Amygdala (tissue), 56 donors: ENCODE measurements at places on chromosomes 6 and 20.

- DNase-seq, result no peak
These were observed 411.7 kb downstream of the C6orf118 start for GRCh38 chr6:164897523-164898235.

DNA sequence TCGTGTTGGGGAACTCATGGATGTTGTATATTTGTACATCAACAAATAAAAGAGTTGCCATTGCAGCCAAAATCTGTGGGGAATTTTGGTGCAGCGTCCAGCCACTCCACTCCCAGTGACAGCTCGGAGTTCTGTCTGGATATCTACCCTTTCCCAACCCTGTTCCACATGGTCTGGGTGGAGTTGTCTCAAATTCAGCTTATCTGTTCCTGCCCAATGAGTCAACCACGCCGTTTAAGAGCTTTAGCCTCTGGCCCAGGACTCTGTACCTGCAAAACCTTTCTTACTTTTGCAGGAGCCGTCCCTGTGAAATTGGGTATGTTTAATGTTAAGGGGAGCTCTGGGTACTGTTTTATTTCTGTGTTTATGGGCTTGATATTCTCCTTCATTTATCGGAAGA lies 33.9 kb upstream of the OVOL2 start:
- no peak for DNase-seq

GRCh38 chr6:135002229-135002844 lies 52.3 kb downstream of the HBS1L start:
- DNase-seq, result no peak

DNA sequence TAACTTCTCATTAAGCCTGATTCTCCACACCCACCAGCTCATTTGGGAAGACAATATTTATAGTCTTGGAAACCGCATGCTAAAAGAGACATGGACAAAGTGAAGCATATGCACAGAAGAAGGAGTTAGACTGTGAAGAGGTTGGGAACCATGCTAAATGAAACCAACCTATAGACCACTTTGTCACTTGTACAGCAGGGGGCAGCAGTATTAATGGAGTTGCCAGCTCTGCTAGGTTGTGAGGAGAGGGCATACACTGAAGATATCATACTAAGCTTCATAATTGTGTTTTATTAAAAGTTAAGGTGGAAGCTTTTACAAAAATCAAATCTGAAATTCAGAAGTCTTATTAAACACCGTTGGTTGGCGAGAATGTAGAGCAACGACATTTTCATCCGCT lies 38.3 kb upstream of the HMGCLL1 start:
- DNase-seq, result no peak

GRCh38 chr20:21681922-21682318 lies 23.5 kb upstream of the PAX1 start:
- DNase-seq, result no peak

- DNase-seq, result peak; percentile 4
These were observed 107.8 kb downstream of the ZFP64 start for GRCh38 chr20:52083627-52084232.

- DNase-seq, result no peak
These were observed 144.5 kb upstream of the FLRT3 start for GRCh38 chr20:14481863-14482262.

DNA sequence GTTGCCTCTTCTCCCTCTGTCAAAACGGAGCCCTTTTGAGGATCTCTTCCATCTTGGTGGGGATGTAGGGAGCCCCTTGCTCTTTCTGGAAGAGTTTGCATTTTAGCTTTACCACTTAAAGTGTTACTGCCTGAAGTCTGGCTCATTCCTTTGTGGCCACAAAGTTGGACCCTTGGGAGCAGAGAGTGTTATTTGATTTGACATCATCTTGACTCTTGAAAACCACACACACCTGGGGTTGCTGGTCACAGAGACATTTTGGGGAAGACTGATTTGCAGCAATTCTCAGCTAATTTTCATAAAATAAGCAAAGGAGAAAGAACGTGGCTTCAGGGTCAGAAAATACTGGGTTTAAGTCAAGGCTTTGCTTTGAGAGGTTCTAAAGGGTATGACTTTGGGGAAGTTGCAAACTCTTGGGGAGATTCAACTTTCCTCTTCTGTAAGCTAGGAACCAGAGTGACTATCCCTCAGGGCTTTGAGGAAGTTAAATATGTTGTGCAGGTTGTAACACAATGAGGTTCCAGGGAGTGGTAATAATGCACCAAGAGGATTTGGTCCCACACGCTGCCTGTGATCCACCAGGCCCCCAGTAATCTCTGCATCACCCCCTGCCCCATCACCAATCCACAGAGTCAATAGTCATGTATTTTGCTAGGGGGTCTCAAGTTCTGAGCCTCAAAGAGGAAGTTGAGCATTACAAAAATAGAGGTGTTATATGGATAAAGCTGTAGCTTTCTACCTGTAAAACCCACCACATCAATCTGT lies 141.6 kb upstream of the SLC24A3 start:
- no peak for DNase-seq

DNA sequence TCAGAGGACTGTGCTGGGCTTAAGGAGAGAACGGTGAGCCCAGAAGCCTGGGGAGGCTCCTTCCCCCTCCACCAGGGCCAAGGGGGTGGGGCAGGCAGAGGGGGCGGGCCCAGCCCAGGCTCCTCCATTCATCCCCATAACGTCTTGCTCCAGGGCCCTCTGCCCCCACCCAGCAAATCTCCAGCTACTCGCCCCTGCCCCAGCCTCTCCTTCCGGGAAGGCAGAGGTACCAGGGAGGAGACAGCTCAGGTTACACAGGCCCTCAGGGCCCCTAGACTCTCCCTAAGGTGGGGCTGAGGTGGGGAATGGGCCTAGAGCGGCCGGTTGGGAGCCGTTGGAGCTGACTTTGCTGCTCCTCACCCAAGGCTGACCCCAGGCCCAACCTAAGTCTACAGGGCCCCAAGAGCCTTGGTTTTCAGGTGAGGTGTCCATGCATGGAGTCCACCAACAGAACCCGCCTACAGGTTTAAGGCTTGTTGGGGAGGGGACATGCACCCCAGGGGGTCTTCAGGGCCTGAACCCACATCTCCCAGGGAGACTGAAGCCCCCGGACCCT lies 1.2 kb downstream of the LAMA5 start:
- no peak for DNase-seq

DNA sequence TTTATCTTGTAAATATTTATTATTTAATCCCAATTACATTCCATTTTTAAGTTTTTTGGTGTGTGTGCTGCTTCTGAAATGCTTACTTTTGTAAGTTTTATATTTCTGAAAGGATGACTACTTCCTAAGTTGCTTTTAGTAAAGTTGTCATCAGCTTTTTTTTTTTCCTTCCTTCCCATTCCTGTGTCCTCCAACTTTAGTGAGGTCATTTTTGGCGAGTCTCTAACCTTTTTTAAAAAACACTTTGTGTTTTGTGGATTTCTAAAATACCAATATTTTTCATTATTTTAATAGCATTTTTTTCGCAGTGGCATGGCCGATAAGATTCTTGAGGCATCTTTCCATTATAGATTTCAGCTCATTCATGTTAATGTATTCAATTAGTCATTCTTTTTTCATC lies 30.9 kb downstream of the FIG4 start:
- DNase-seq, result no peak

- DNase-seq, result no peak
These were observed 366.6 kb downstream of the RNGTT start for GRCh38 chr6:88596801-88597200.

GRCh38 chr20:13809373-13809772 lies 24.5 kb downstream of the NDUFAF5 start:
- no peak for DNase-seq

GRCh38 chr20:46970937-46971630 lies 76.4 kb downstream of the EYA2 start:
- DNase-seq, result peak; percentile 6

GRCh38 chr20:38805958-38806854 lies 709 bp downstream of the PPP1R16B start:
- DNase-seq, result peak; percentile 49

DNA sequence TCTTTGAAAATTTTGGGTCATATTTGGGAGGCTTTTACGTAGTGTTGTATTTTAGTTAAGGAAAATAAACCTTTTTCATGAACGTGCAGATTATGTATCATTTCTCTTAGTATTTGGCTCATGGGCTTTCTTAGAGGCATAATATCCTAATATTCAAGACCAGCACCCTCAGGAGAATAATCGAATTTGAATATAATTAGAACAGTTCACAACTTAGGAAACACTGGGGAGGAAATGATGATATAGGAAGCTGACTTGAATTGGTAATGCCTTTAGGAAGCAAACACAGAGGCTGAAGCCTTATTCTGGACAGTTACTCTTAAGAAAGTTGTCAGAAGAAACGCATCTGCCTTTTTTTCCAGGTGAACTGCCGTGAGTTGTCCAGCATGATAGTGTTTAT lies at the start of gene GFRAL:
Gene GFRAL (plus strand): TSS at position 301 of the 400 bp plus-strand sequence. CDS start 86 bp downstream, at position 387.
- DNase-seq, result no peak

GRCh38 chr6:24966381-24966780 lies 30.6 kb upstream of the RIPOR2 start:
- no peak for DNase-seq

DNA sequence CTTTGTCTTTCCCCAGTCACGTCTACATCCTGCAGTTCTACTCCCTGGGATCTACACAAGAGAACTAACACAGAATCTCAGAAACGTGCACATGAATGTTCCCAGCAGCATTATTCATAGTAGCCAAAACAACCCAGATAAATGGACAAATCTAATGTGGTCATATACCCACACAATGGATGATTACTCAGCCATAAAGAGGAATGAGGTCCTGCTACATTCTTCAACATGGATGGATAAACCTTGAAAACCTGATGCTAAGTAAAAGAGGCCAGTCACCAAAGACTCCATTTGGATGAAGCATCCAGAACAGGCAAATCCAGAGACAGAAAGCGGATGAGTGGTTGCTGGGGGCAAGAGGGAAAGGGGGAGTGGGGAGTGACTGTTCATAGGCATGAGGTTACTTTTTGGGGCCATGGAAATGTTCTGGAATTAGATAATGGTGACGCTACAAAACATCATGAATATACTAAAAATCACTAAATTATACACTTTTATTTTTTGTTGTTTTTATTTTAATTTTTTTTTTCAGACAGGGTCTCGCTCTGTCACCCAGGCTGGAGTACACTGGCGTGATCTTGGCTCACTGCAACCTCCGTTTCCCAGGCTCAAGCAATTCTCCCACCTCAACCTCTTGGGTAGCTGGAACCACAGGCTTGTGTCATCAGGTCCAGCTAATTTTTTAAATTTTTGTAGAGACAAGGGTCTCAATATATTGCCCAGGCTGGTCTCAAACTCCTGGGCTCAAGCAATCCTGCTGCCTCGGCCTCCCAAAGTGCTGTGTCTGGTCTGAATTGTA lies 50.8 kb upstream of the DSN1 start:
- DNase-seq, result no peak

- no peak for DNase-seq
These were observed 289.9 kb downstream of the CD109 start for GRCh38 chr6:73985891-73986290.

- DNase-seq, result no peak
These were observed 1.5 kb downstream of the TNFRSF21 start for GRCh38 chr6:47308198-47308517.

- no peak for DNase-seq
These were observed 1.4 kb downstream of the ZNF184 start for GRCh38 chr6:27471365-27472115.

DNA sequence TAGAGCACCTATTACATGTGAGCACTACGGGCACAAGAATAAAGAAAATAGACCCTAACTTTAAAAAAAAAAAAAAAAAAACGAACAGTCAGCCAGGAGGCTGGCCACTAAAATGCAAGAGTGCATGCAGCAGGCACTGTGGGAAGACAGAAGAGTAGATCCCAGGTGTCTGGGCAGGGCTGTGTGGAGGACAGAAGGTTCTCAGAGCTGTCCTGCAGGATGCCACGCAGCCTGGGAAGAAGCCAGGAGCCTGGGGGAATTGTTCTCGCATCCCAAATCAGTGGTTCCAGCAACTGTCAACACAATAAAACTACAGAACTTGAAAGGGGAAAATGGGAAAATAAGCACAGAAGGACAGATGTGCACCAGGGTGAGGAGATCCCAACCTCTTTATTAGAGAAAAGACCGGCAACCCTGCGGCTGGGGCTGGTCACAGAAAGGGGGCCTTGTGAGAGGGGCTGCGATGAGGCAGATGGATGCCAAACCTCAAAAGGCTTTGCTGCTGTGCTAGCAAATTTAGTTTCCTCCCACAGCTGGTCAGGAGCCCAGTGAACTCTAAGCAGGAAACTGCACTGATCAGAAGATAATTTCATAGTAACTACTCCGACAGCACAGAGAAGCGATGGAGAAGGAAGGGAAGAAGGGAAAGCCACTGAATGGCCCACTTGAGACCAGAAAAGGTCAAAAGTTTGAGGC lies 30.9 kb downstream of the MAP3K5 start:
- DNase-seq, result no peak

- DNase-seq, result no peak
These were observed 518.0 kb downstream of the RFPL4B start for GRCh38 chr6:112865131-112865530.

GRCh38 chr6:52820198-52820597 lies 16.6 kb upstream of the GSTA1 start:
- DNase-seq, result no peak

- no peak for DNase-seq
These were observed 111.7 kb upstream of the TMEM170B start for GRCh38 chr6:11425876-11426275.
